Naive B cell (primary cell): ENCODE measurements at places on chromosomes 1 and 21. TPM values are rescaled to one million over a fixed set of nuclear protein-coding genes. Genes with fewer than 3 reads are reported as not detected.

Gene MAEL
- polyA plus RNA-seq = not detected

Gene KLHDC9
- 3.9 TPM for polyA plus RNA-seq

Gene C8A
- polyA plus RNA-seq = not detected

Gene FCRL5
- polyA plus RNA-seq = 45.4 TPM

Gene FMO1
- polyA plus RNA-seq = 0.84 TPM

Gene HHIPL2
- not detected for polyA plus RNA-seq

Gene FAM3B
- not detected for polyA plus RNA-seq

Gene LIX1L
- 10.7 TPM for polyA plus RNA-seq

Gene KCNJ15
- 0.16 TPM for polyA plus RNA-seq

Gene KRTAP12-2
- polyA plus RNA-seq = not detected

Gene DUSP23
- polyA plus RNA-seq = 24.3 TPM

Gene BNIPL
- polyA plus RNA-seq = not detected

Gene ZNF683
- not detected for polyA plus RNA-seq

Gene INTS7
- polyA plus RNA-seq = 6.2 TPM

Gene BARHL2
- polyA plus RNA-seq = not detected

Gene VWA5B1
- not detected for polyA plus RNA-seq

Gene AMY1A
- polyA plus RNA-seq = not detected

Gene NPHP4
- polyA plus RNA-seq = 0.52 TPM

Gene MIXL1
- 0.45 TPM for polyA plus RNA-seq

Gene IFFO2
- polyA plus RNA-seq = 1.5 TPM

Gene HTR6
- not detected for polyA plus RNA-seq

Gene FCMR
- polyA plus RNA-seq = 1,697 TPM

Gene CR1L
- not detected for polyA plus RNA-seq

Gene S100A7A
- not detected for polyA plus RNA-seq

Gene HEYL
- polyA plus RNA-seq = not detected

Gene OR2M3
- polyA plus RNA-seq = not detected

Gene TFF3
- not detected for polyA plus RNA-seq

Gene ADAM30
- not detected for polyA plus RNA-seq

Gene ANGPTL3
- polyA plus RNA-seq = not detected

Gene CGN
- 0.07 TPM for polyA plus RNA-seq

Gene INTS11
- polyA plus RNA-seq = 54.5 TPM

Gene NFIA
- polyA plus RNA-seq = 5.7 TPM

Gene SLC30A1
- 1.4 TPM for polyA plus RNA-seq

Gene SYT6
- not detected for polyA plus RNA-seq

Gene GJA5
- not detected for polyA plus RNA-seq

Gene ZBTB8A
- not detected for polyA plus RNA-seq

Gene ENAH
- 0.83 TPM for polyA plus RNA-seq

Gene SPRR2G
- not detected for polyA plus RNA-seq

Gene PDPN
- polyA plus RNA-seq = not detected

Gene COL16A1
- polyA plus RNA-seq = not detected

Gene UBL4B
- not detected for polyA plus RNA-seq

Gene ZNF593
- 38.2 TPM for polyA plus RNA-seq
